ENCODE measurements at places on chromosomes 11 and 22.

DNA sequence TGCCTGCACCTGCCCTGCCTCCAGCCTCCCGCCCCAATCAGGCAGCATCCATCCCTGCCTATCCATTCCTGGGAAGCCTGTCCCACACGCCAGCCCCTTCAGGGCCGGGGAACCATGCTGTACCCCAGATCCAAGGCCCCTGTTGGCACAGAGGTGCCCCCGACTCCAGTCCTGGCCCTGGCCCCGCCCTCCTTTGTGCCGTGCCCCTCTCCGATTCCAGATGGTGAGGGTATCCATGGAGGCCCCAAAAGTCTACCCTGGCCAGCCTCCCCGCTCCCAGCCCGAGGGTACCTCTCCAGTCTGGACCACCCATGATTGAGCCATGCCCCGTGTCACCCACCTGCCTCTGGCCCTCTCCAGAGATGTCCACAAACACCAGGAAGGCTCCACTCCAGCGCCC lies 2.7 kb upstream of the TH start:
- no peak for DNase-seq

- DNase-seq = no peak
Measured at GRCh38 chr22:28674121-28674563, 5.5 kb downstream of the TTC28 start.

DNA sequence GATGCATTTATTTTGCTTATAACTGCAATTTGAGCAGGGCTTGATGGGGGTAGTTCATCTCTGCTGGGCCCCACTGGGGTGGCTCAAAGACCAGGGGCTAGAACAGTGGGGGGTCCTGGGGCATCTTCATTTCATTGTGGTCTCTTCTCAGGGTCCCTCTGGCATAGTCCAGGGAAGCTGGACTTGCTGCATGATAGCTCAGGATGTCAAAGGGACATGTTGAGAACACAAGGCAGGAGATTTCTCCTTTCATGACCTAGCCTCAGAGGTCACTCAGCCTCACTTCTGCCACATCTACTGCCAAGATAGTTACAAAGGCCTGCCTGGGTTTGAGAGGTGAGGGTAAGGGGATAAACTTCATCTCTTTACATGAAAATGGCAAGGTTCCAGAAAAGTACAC lies 89.5 kb downstream of the CWC15 start:
- no peak for DNase-seq

DNA sequence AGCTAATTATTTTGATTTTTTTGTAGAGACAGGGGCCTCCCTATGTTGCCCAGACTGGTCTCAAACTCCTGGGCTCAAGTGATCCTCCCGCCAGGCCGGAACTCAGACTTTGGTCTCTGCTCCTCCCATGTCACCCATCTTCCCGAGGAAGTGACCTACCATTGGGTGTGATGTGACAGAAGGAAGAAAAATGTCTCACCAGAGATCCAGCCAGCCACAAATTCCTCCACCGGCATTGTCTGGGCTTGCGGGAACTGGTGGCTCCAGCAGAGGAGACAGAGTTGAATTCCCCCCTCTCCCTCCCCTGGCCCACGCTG lies 772 bp downstream of the SLC25A45 start:
- no peak for DNase-seq

DNA sequence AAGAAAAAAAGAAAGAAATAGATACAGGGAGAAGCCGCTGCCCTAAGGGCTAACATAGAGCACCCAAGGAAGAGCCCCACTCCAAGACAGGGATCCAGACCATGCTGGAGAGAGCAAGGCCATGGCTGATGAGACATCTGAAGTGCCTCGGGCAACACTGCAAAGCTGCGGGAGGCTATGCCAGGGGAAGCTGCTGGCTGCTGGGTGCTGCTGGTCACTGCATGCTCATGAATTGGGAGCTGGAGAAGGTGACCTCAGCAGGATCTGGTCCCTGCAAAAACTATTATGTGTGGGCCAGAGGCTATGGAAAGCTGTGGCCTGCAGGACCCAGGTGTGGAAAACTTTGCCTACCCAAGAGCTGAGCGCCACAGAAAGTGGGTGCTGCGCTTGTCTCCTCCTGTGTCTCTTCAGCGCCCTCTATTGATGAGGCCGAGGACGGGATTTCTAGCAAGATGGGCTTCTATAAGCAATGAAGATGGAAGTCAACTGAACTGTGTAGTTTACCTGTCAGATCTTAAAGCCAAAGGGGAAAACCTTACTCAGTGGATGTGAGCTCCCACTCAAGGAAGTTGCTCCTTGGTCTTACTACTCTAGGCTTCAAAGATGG lies 17.3 kb upstream of the SLC29A2 start:
- peak; percentile 67 for DNase-seq

- no peak for DNase-seq
Measured at GRCh38 chr11:71209656-71210055, 42.7 kb downstream of the SHANK2 start.

GRCh38 chr22:47295982-47296381 lies 533.5 kb downstream of the TBC1D22A start:
- no peak for DNase-seq

DNA sequence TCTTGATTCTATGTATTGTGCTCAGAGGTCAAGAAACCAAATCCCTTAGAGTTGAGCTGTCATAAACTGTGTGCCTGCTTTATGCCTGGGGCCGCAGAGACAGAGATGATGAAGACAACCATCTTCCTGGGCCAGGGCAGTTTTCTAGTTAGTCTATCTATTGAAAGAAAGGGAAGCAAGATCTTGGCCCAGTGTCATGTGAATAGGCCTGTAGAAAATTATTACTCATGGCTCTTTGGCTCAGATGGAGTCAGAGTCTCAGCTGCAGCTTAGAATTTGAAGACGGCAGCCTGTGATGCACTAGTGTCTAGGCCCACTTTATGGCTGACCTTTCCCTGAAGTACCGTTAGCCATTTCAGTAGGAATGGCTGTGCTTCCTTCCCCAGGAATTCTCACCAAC lies 112.0 kb downstream of the DBX1 start:
- DNase-seq = no peak

DNA sequence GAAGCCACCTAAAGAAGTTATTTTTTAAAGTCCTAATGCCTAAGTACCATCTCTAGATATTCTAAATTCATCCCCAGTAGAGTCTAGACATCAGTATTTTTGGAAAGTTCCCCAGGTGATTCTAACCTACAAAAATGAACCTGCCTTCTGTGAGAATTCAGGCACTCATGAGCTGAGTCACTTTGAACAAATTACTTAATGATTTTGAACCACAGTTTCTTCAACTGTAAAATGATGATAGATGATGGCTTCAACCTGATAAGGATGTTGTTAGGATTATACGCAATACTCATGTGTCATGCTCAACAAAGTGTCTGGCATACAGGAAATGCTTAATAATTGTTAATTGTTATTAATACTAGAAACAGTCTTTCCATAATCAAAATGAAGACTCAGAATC lies 82.8 kb upstream of the OR5AK2 start:
- DNase-seq = no peak
